Fibroblast of skin of right quadriceps (primary cell): ENCODE measurements at places on chromosomes 1 and 21.

GRCh38 chr1:244760471-244760870 lies 75.0 kb upstream of the COX20 start:
- no peak for DNase-seq

GRCh38 chr1:64588876-64589275 lies 118.9 kb downstream of the CACHD1 start:
- DNase-seq = no peak

DNA sequence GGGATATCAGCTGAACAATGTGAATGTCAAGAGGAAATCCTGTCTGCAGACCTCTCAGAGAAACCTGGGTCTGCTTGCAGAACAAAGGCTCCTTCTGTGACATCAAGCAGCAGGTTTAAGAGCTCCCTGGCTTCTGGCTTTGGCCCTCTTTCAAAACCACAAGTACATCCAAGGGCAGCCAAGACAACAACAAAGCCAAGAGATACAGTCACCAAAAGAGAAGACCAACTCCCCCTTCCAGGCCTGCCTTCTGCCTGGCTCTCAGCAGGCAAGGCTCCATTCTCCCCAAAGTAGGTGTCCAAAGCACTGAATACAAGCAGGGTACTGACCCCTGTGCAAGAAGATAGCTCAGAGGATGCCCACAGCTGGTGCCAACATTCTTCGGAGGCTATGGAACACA lies 11.5 kb downstream of the BCAR3 start:
- DNase-seq = peak; percentile 78

- DNase-seq = no peak
Measured at GRCh38 chr1:14682941-14683621, 84.6 kb downstream of the KAZN start.

DNA sequence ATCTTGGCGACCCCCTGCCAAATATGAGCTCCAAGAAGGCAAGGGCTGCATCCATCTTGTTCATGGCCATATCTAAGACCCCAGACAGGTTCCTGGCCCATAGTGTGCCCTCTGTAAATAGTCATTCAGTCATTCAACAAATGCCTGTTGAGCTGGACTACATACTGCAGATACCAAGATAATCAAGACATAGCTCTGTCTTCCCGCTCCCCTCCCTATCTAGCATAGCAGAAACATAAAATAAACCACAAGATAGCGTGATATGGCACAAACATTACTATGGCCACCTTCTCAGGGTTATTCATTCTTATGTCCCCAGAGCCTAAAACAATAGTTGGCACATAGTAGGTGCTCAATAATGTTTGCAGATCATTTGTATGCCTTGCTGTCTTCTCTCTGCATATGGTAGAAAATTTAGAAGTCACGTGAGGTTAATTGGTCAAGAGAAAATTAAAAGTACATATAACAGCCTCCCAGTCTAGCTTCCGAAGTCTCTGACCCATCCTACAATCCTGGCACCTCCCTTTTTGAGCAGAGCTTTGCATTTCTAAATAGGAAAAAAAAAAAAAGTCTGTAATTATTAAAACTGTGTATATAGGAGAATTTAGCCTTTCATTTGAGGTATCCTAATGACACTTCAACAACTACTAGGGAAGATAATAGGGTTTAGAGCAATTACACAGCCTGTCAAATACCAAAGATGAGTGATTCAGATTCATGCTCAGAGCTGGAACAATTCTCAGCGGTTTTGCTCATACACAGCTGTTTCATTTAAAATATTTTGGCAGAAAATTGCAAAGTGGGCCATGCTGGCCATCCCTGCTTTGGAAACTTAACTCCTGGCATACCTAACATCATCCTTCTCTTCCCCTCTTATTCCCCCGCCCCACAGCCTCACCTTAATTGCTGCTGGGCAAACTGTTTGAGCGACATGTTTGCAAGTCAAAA lies 219.0 kb downstream of the KAZN start:
- DNase-seq = peak; percentile 22

- DNase-seq = no peak
Measured at GRCh38 chr1:7590426-7590790, 180.7 kb upstream of the VAMP3 start.

DNA sequence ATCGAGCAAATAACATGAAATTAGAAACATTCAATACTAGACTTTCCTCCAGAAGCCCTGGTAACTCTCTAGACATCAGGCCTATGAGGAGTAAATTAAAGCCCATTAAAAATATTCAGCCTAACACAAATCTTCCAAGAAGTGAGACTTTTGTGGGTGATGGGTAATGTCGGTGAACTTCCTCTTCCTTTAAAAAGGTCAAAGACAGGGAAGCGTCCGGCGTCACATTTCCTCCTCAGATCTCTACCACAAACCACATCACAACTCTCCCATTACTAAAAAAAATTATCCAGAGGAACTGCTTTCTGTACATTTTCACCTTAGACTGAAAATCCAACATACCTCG lies 1.4 kb downstream of the EIF4G3 start:
- DNase-seq = peak; percentile 41

- no peak for DNase-seq
Measured at GRCh38 chr1:171140956-171141687, 44.0 kb upstream of the FMO2 start.

DNA sequence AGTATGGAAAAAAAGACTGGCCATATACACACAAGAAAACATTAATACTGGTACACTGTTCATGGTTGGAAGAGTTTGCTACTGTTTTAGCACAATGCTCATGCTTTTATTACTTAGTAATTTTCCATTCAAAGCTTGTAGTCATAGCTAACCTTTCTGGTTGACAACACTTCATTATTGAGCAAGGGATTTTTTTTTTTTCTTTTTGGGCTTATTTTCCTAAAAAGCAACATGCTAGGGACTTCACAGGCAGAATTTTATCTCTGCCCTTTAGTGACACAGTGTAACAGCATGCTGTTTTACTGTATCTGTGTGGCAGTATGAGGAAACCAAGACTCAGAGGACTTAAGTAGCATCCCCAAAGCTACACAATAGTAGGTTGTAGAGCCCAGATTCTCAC lies 58.5 kb downstream of the FGGY start:
- DNase-seq = no peak

DNA sequence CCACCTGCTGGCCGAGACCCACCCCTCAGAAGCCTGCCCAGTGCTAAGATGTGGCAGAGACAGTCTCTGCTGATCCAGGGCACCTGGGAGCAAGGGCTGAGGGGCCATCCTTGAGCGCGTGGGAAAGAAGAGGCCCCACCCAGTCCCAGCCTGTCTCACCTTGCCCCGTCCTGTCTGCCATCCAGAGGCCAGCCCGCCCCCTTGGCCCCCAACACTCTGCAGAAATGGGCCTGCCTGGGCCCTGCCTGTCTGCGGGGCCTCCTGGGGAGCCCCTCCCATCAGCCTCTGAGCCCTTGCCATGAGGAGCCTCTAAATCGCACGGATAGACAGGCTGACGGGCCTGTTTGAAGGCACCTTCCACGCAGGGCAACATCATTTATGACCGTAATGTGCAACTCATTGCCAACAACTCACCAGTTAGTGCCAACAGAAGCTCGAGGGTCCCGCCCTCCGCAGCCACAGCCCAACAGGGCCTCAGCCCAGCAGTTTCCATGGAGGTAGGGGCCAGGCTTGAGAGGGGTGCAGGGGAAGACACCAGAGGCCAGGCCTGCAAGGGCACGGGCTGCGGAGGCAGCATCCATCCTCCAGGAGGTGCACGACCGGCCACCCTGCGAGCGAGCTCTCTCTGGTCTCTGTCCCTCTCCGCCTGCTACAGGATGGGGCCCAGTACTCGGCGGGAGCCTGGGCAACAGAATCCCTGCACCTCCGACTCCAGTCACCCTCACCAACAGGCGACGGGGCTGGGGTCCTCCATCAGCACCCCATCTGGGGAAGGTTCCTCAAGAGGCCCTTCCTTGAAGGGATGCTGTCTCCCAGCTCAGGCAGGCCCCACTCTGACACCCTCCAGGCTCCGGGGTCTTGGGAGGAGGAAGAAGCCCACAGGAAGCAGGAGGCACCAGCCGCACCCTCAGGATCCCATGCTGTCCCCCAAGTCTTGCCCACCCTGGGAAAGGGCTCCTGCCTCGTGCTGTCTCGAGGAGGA lies 78.0 kb downstream of the MEGF6 start:
- DNase-seq = no peak

- DNase-seq = no peak
Measured at GRCh38 chr21:42146273-42146805, 72.6 kb upstream of the ABCG1 start.

DNA sequence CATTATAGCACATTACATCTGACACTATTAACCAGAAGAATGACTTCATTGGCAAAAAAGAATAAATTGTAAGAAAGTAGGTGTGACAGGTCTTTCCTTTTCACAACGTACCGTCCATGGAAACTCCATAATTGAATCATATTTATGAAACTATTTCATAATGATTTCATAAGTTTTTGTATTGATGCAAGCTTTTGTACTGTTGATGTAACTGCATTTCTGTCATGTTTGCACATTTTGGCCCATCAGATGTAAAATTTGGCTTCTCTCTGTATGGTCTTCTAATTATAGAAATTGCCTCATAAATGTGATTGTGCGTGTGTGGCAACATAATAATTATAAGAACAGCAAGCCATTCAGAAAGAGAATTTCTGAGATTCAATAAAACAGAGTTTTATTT lies 180.7 kb upstream of the ZNHIT6 start:
- DNase-seq = no peak

DNA sequence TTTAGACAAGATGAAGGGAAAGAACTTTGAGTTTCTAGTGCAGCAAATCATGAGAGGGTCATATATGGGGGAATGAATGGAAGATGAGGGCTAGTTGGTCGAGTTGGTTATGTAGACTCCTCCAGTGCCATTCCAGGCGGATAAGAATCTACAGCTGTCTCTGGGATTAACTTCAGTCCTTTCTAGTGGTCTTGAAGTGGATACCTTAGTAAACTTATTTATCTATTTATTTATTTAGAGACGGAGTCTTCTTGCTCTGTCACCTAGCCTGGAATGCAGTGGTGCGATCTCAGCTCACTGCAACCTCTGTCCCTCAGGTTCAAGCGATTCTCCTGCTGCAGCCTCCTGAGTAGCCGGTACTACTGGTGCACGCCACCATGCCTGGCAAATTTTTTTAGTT lies 41.4 kb upstream of the RCC2 start:
- DNase-seq = no peak

DNA sequence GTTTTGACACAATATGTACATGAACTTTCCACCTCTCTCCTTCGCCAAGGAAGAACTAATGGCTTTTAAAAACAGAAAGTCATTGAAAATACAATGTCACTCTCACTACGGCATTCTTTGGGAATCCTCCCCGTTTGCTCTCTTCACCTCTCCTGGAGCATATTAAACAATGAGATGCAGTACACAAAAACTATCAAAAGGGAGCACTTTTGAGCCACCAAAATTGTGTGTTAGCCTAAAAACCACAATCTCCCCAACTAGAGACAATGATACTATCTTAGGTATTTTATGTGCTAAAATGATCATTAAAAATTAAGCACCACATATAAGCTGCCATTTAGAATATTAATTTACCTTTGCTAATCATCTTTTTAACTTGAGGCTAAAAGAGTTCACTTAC lies 425.5 kb downstream of the KCTD3 start:
- peak; percentile 56 for DNase-seq

- DNase-seq = no peak
Measured at GRCh38 chr1:224722838-224723237, 106.7 kb downstream of the CNIH3 start.

DNA sequence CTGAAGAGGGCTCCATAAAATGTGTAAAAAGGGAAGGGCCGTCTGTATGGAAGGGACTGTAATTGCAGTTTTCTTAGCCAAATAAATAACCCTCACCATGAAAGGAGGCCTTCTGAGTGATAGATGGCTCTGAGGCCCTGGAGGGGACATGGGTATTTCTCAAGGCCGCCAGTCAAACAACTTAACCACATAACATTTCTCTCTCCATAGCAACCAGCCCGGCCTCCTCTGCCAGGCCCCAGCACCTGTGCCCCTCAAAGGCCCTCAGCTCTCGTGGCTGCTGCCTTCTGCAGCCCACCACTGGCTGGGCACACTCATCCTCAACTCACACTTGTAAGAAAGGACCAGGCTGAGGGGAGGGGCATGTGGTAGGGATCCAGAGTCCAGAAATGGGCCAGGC lies 57.0 kb upstream of the GJB5 start:
- no peak for DNase-seq

DNA sequence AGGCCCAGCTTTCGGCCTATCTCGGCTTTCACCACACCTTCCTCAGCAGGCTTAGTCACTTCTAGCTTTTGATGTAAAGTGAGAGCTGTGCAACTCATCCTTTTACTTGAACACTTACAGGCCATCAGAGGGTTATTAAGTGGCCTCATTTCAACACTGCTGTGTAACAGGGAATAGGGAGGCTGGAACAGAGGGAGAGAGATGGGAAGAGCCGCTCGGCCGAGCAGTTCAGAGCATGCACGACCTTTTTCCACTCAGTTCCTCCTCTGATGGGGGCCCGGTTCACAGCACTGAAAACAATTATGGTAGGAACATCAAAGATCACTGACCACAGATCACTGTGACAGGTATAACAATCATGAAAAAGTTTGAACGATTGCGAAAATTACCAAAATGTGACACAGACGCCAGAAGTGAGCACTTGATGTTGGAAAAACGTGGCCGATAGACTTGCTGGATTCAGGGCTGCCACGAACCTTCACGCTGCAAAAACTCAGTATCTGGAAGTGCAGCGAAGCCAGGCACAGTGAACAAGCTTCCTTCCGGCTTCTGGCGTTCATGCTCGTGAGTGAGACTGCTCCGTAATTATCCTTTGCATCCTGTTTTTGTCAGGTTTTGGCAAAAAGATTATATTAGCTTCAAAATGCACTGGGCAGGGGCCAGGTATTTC lies 28.6 kb downstream of the AGPAT3 start:
- no peak for DNase-seq

- DNase-seq = peak; percentile 67
Measured at GRCh38 chr21:37503848-37504467, 137.4 kb downstream of the DYRK1A start.

- DNase-seq = no peak
Measured at GRCh38 chr1:76053021-76053420, 21.5 kb upstream of the ST6GALNAC3 start.

DNA sequence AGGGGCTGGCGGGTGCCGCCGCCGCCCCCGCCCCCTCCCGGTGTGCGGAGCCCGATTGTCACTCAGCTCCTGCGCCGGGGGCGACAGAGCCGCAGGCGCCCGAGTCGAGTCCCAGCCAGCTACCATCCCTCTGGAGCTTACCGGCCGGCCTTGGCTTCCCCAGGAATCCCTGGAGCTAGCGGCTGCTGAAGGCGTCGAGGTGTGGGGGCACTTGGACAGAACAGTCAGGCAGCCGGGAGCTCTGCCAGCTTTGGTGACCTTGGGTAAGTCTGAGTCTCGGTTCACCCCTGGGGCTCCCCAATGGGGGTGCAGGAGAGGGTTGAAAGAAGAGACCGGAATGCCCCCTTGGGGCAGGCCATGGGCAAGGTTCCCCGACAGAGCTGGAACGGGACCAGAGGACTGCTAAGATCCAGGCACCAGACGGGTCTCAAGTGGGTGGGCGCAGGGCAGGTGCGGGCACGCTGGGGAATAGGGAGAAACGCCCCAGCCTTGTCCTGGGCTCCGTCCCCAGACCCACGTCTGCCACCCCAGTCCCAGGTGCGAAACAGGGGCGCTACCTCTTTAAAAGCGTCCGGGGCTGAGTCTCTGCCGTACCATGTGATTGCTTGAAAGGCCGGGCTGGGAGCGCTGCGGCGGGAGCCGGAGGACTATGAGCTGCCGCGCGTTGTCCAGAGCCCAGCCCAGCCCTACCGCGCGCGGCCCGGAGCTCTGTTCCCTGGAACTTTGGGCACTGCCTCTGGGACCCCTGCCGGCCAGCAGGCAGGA lies at the start of gene ADORA1:
ADORA1 (plus strand) TSS at position 61 of the 765 bp plus-strand sequence. CDS start 1,116 bp downstream, outside the sequence.
- peak; percentile 45 for DNase-seq
